IPS-NIHi11 (cell line): ENCODE measurements at places on chromosomes 4 and X.

DNA sequence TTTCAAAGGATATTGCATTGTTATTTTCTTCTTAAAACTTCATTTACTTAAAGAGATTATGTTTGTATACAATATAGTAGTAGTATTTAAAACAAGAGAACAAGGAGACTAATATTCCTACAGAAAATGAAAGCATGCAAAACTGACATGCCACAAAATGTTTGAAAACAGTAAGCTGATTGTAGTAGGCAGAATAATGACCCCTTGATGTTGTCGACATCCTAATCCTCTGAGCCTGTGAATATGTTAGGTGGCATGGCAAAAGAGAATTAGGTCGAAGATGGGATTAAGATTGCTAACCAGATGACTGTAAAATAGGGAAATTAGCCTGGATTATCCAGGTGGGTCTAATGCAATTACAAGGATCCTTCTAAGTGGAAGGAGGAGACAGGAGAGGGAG is 522.2 kb upstream of the NR3C2 start:
- DNase-seq = no peak

DNA sequence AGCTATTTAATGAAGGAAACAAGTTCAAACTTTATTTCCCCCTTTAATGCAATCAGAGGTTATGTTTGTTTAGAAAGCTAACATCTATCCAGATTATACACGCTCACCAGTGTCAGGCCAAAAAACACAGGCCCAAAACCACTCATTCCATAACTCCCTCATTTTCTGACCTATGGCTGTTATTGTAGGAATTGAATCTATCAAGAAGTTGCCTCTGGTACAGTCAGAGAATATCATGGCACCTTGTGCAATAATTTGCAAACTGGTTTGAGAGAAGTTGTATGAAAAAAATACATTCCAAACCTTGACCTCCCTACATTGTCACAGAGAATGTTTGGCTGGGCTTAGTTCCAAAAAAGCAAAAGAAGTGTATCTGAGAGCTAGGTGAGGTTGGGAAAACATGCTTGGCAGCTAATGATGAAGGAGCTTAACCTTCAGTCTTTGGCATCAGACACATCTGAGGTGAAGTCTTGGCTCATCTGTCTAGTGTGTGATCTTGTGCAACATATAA is 591.0 kb downstream of the ANKRD50 start:
- no peak for DNase-seq

GRCh38 chr4:166481055-166481454 is 608.0 kb downstream of the TLL1 start:
- no peak for DNase-seq

DNA sequence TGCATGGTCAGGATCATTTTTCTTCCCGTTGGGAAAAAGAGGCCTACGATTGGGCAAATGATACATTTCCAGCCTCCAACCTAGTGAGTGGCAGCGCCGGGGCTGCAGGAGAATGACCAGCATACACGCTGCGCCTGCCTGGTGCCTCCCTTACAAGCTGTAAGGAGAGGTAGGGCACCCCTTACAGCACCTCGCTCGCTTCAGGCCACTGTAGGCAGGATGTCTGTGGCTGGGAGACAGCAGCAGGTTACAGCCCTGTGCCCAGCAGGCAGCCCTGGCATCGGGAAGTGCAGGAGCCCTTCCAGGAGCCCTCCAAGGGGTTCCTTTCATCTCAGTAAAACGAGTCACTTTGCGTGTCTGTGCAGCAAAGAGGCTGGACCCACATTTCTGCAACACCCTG is 88.4 kb downstream of the EVC start:
- no peak for DNase-seq

DNA sequence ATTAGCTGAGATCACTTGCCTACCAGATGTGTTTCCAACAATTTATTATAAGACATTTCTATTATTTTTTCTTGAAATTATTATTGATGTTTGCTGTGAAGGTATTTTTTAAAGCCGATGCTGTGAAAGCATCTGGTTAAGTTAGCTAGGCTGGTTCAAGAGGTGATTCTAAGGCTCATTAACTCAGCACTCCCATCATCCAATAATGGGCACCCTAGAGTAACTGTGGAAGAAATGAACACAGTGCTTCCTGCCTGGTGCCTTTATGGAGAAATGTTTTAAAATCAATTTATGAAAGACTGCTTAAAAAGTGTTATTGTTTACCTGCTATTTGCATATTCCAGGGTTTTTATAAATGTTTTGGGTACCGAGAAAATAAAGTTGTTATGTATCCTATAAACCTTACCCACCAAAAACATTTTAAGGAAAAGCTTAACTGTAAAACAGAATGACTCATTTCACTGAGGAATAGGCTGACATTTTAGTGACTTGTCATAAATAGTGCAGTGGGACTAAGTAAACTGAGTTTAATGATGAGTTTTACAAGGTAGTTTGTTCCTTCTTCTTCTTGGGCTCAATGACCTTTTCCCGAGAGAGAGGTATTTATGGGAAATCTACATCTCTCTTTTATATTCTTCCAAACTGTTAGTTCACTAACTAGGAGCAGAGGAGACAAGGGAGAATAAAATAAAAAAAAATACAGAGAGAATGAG is 310.0 kb upstream of the AADAT start:
- no peak for DNase-seq
